H9 (cell line): ENCODE measurements at places on chromosomes 6 and 20. TPM values are rescaled to one million over a fixed set of nuclear protein-coding genes. Genes with fewer than 3 reads are reported as not detected.

DNA sequence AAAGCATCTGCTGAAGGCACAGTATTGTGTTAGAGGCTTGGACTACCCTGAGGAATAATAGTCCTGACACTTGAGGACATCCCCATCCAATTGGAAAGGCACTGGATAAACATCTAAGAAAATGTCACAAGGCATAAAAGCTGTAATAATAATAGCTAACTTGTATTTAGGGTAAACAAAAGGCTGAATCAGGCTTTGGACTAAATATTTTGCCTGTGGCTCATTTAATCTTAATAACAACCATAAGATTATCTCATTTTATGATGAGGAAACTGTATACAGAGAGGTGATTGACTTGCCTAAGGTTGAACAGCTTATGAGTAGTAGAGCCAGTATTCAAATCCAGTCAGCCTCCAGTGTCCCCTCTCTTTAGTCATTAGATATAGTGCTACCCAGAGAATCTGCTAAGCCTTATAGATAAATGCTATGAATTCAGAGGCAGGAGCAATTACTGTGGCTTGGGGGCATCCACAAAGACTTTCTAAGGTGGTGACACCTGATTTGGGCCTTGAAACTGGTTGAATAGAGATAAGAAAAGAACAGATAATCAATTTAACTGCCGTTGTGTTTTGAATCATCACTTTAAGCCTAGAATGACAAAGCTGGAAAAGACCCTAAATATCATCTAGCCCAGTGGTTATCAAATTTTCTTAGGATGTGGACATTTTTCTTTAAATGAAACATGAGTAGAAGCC is 7.5 kb upstream of the ZSWIM1 start:
- no peak for DNase-seq

DNA sequence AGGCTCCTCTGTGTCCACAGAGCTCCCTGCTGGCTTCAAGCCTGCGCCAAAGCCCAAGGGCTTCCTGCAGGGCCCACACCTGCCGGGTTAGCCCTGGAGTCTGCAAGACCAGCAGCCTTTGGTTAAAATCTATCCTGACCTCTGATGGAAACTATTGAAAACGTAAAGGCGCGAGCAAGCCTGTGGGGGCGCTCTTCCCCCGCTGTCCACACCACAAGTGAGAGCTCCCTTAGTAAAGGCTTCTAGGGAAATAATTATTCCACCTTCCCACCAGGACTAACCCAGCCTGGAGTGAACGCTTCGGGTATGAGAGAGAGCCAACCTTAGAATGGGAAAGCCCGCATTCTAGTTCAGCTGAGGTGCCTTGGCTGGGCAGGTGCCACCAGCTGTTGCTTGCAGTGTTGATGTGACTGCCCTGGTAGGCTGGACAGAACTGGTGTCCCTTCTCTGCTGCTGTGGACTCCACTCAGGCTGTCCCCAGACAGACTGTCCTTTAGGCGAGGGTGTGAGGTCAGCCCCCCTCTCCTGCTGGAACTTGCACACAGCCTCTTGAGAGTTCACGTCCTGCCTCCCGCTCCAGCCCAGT is 68.7 kb downstream of the SYTL3 start:
- DNase-seq: peak; percentile 91

DNA sequence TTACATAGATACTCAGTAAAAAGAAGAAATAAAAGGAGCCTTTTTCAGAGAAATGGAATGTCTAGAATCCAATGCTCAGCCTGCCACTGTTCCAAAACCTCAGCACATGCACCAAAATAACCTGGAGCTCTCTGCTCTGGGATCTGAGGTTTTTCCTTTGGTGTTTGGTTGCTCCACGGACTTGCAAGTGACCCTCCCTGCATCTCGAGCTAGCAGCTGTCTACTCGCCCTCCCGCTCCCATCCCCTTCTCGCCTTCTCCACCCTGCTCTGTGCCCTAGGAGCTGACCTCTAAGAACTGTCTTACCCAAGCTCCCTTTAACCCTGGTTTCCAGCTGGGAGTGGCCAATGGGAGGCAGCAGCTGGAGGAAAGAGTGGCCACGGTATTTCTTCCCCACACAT is 35.1 kb upstream of the FAM210B start:
- no peak for DNase-seq

DNA sequence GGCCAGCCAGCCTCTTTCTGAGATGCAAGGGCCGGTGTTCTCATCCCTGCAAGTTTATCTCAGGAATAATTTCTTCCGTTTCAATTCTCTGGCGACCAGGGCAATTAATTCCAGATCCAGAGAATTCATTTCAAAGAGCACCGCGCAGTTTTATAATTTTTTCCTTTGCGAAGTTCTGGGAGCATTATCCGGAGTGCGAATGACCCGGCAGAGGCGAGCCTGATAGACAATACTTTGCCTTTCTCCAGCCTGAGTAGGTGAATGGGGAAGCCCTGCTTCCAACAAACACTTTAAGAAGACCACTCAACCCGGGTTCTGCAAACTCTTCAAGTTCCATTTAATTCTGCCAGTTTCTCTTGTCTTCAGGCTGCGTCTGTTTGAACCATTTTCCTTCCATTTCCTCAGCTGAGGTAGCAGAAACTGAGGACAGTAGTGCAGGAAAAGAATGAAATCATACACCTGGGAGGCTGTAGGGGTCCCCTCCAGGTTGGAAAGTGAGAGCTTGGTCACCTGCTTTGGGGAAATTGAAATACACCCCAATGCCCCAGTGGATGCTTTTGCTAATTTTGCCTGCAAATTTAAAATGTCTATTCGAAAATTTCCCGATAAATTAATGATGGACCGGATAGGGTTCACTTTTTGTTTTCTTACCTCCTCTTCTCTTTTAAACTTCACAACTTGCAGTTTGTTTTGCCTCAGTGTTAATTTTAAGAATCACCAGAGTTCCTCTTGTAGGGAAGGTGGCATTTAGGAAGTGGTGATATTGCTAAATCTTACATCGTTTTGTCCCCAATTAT is 1.1 kb downstream of the VGLL2 start:
- no peak for DNase-seq

- DNase-seq: no peak
Measured at GRCh38 chr6:82957868-82958245, 107.8 kb downstream of the UBE3D start.

DNA sequence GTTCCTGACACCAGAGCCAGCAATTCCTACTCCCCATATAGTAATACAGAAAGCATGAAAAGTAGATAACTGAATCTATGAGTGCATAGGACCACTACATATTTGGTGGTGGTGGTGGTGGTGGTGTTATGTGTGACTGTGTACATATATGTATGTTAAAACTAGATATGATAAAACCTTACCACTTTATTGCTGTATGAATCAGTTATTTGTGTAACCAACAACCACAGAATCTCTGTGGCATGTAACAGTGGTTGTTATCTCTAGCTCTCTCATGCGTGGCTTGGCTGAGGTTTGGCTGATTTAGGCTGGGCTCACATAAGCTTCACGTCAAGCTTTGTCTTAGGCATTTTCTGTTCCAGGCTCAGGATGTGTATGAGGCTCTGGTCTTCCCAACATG is 55.7 kb downstream of the PLCB1 start:
- no peak for DNase-seq

GRCh38 chr6:99979953-99980352 is 14.1 kb downstream of the MCHR2 start:
- no peak for DNase-seq

DNA sequence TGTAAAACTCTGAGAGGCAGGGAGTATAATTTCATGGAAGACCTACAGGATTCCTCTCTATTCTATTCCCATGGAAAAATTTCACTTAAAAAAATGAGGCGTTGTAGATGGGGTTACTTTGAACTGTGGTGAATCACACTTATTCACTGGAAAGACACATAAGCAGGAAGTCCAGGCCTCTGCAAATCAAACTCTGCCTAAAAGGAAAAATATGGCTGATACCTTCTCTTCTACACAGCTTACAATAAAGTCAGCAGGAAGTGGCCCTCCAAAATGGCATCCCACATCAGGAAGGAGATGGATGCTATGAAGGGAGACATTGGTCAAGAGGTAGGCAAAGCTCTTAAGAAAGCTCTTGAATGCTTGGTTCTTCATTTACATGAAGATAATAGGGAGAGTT is 115.9 kb downstream of the FYN start:
- DNase-seq: no peak

- no peak for DNase-seq
Measured at GRCh38 chr6:77986380-77987034, 333.7 kb downstream of the MEI4 start.

GRCh38 chr6:25027221-25027916 is 91.6 kb upstream of the RIPOR2 start:
- DNase-seq: peak; percentile 69

DNA sequence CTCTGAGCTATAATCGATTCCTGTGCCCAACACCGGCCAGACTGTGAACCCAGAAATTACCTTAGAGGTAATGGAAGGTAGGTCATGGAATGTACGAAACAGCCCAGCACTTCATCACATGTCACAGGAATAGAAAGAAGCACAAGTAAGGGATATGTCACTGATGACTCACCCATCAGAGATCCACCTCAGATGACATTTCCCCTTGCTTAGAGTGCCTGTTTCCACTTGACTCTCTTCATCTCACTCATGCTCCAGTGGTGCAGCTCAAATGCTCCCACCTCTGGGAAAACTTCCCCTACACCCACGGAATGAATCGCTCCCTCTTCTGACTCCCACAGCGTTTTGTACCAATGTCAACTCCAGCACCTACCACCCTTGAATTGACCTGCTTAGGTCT is 381.6 kb upstream of the CNR1 start:
- no peak for DNase-seq

- DNase-seq: no peak
Measured at GRCh38 chr6:141316236-141316635, 816.5 kb upstream of the GJE1 start.

- no peak for DNase-seq
Measured at GRCh38 chr6:108242721-108243120, 18.1 kb downstream of the SNX3 start.

DNA sequence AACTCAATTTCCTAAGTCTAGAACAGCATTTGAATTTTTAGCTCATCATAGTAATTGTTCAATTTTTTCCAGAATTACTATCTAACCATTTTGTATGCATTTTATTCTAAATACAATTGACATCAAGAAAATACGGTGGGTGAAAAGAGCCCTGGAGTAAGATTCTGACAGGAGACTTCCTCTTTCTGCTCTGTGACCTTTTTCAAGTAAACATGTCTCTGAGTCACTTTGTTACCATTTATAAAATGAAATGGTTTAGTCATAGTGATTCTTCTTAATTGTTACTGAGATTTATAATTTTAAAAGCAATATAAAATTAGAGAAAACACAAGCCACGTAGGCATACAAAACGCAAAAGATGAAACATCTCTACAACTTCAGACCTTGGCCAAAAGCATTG is 80.2 kb downstream of the PLCB1 start:
- DNase-seq: no peak

GRCh38 chr6:129453073-129453472 is 256.9 kb downstream of the ARHGAP18 start:
- no peak for DNase-seq

DNA sequence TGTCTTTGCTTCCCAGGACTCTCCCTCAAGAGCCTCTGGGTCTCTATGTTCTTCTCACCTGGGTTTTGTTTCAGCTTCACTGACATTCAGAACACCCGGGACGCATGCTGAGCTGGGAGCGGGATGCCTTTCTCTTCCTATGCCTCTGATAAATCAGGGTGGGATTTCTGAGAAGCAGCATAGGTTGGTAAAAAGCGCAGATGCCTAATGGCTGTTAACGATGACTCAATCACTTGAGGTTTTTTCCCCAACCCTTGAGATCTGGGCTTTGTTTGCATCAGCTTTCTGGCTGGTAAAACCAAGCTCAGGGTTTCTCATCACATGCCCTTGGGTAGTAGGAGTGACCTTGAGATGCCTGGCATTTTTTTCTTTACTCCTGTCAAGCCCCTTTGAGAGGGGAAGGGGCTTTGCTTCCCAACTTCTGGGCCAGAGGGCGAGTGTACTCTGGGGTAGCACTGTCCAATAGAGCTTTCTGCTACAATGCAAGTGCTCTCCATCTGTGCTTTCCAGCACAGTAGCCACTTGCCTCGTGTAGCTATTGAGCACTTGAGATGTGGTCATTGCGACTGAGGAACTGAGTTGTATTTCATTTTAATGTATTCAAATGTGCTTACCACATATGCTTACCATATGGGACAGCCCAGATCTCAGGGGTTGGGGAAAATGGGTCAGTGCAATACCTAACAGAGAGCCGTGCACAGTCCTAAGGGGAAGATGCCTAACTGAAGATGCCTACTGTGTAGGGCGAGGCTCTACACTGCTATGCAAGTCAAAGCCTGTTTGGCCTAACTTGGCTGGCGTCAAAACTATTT is 69.1 kb downstream of the PPP1R14C start:
- DNase-seq: peak; percentile 20

GRCh38 chr6:150038202-150039062 is 13.1 kb upstream of the RAET1L start:
- DNase-seq: peak; percentile 54

- no peak for DNase-seq
Measured at GRCh38 chr20:62989201-62989601, 17.6 kb downstream of the BHLHE23 start.

DNA sequence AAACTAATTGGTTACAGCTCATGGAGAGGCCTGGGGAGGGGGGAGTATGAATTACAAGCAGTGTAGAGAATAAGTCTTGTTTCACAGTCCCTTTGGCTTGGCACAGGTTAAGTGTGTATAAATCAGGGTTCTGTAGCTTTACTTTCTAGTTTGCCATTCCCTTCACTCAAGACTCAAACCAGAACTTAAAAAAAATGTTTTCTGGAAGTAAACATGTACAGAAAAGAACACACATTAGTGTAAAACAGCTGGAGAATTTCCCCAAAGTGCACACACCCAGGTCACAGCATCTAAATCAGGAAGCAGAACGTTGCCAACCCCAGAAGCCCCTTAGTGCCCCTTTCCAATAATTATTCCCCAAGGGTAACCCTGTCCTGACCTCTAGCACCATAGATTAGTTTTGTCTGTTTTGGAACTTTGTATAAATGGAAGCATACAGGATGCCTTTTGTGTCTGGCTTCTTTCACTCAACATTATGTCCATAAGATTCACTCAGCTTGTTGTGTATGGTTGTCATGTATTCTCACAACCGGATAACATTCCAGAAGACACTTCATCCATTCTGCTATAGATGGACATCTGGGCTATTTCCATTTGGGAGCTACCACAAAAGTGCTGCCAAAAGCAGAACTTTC is 33.7 kb upstream of the SCUBE3 start:
- DNase-seq: no peak

GRCh38 chr6:61886608-61887259 is 399.3 kb downstream of the KHDRBS2 start:
- no peak for DNase-seq

The KCNK15 gene
- 0.33 and 0.39 TPM in 2 replicates for total RNA-seq

The C6orf58 gene
- not detected in 2 replicates for total RNA-seq

The ID1 gene
- 355 and 360 TPM in 2 replicates for total RNA-seq

The ADTRP gene
- total RNA-seq: not detected in 2 replicates

The NFATC2 gene
- total RNA-seq: 0.57 and 0.61 TPM in 2 replicates

The ADGRG6 gene
- total RNA-seq: 2.2 and 2.5 TPM in 2 replicates

The UNC5CL gene
- total RNA-seq: 0.79 and 0.81 TPM in 2 replicates

The ZNF311 gene
- total RNA-seq: 0.57 and 0.68 TPM in 2 replicates

The HTR1E gene
- total RNA-seq: not detected in 2 replicates

The RIPOR2 gene
- total RNA-seq: 5.0 and 5.1 TPM in 2 replicates

The RAB44 gene
- 0.04 TPM in 1 of 2 replicates, not detected in the other for total RNA-seq
